ENCODE measurements at places on chromosomes 16 and 17.

DNA sequence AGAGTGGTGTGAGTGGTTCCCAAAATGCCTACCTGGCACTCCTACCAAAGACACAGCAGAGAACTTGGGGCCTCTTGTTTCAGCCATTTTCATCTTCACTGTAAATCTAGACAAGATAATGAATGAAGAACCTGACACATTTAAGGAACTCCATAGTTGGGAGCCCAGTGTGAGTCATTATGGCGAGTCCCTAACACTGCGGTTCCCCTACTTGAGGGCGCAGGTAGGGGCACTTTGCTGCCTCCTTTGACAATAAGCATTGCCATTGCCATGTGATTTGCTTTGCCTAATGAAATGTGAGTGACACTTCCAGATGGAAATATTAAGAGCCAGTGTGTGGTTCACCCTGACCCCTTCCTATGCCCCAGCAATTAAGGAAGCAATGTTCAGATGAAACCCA lies 517.6 kb downstream of the MAF start:
- DNase-seq, result no peak

- peak; percentile 66 for DNase-seq
These were observed 97.6 kb upstream of the CBX4 start for GRCh38 chr17:79936641-79937381.

DNA sequence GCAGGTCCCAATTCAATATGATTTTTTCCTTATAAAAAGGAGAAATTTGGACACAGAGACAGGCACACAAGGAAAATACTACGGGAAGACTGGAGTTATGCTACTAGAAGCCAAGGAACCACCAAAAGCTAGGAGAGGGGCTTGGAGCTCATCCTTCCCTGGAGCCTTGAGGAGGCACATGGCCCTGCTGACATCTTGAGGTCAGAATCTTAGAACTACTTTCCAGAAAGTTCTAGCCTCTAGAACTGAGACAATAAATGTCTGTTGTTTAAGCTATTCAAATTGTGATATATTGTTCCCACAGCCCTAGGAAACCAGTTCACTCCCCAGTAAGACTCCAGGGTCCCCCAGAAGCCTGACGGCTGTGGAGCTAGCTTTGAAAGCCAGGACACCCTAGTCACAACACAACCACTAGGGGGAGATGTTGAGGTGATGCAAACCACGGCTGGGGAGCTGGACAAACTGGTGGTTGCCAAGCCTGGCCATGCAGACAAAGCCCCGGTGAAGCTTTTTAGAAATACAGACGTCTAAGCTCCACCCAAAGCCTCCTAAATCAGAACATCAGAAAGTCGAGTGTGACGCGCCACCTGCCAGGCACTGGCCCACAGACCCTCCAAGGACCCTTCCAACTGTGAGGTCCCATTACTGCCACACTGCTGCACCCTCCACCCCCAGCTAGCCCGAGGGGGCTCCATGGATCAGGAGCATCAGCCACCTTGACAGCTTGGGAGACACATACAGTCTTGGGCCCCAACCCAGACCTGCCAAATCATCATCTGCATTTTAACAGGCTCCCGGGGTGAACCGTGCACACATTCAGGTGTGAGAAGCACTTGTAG lies 106.4 kb downstream of the SLC39A11 start:
- no peak for DNase-seq

DNA sequence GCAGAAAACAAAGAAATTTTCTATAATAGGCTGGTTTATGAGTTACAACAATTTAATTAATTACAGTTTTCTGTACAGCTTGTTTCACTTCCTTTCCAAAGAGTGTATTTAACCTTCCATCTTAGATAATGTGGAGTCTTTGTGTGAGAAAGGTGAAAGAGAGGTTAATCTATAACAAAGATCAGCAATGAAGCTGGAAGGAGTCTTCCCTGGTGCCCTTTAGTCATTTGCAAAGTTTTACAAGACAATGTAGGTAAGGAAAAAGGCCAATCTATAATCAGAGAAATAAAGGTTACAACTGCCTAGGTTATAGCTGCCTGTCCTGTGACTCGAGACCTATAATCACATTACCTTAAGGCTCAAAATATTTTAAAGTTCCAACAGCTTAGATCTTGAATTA lies 142.0 kb downstream of the ZNF18 start:
- DNase-seq, result no peak

GRCh38 chr17:45263477-45263860 lies 1.6 kb upstream of the SPATA32 start:
- no peak for DNase-seq

- DNase-seq, result no peak
These were observed 10.2 kb upstream of the NFATC3 start for GRCh38 chr16:68074850-68075555.

DNA sequence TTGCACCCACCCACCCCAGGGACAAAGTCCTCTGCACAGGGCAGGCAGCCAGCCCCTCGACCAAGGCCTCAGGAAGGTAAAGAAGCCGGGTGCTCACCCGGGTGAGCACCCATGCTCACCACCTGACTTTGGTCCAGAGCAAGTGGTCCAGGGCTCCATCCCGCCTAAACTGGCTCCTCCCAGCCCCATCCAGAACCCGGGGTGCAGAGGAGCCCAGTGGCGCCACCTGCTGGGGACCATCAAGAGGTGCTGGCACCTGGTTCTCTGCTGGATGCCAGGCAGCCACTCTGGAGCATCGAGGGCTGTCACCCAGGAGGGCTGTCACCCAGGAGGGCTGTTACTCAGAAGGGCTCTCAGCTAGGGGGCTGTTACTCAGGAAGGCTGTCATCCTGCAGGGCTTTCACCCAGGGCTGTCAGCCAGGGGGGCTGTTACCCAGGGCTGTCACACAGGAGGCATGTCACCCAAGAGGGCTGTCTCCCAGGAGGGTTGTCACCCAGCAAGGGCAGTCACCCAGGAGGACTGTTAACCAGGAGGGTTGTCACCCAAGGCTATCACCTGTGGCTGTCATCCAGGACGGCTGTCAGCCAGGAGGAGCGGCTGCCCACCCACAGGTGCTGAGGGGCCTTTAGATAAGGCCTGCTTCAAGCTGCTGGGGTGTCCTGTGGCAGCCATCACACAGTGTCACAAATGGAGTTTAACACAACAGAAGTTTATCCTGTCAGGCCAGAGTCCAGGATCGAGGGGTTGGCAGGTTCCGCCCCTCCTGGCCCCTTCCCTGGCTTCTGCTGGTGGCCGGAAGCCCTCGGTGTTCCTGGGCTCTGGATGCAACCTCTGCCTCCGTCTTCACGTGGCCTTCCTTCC lies 98.5 kb downstream of the TNFRSF13B start:
- DNase-seq, result no peak

GRCh38 chr17:55673743-55674506 lies 48.7 kb downstream of the TMEM100 start:
- DNase-seq, result no peak

DNA sequence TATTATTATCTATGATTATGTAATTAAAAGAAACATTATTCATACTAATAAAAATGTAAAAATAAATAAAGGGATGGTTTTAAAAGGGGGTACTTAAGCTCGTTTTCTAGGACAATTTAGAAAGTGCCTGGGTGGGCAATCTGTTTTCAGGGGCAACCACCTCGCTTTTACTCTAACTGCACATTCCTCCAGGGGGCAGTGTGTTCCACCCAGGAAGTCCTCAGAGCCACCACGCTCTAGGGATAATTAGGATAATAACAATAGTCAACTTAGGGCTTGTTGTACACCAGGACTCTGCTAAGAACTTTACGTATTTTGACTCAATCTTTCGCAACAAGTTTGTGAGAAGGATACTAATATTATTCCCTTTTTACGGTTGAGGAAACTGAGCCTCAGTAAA lies 396.7 kb upstream of the MAF start:
- DNase-seq, result no peak

DNA sequence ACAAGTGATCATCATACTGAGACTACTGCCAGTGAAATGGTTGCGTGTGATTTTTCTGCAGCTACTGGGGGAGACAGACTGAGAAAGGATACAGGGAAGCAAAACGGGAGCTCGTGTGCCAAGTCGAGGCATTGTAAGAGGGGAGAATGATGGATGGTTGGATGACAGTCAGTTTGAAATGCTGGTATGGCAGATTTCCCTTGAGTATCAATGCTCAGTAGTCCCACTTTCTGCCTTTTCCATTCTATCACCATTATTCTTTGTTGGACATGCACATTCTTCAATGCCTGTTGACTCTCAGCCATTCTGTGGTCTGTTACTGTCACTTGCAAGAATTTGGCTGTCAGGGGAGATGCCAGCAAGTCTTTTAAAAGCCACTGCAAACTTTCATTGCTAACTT lies 510.6 kb upstream of the RBFOX1 start:
- no peak for DNase-seq

- DNase-seq, result no peak
These were observed 140.2 kb downstream of the MSI2 start for GRCh38 chr17:57396511-57396921.

DNA sequence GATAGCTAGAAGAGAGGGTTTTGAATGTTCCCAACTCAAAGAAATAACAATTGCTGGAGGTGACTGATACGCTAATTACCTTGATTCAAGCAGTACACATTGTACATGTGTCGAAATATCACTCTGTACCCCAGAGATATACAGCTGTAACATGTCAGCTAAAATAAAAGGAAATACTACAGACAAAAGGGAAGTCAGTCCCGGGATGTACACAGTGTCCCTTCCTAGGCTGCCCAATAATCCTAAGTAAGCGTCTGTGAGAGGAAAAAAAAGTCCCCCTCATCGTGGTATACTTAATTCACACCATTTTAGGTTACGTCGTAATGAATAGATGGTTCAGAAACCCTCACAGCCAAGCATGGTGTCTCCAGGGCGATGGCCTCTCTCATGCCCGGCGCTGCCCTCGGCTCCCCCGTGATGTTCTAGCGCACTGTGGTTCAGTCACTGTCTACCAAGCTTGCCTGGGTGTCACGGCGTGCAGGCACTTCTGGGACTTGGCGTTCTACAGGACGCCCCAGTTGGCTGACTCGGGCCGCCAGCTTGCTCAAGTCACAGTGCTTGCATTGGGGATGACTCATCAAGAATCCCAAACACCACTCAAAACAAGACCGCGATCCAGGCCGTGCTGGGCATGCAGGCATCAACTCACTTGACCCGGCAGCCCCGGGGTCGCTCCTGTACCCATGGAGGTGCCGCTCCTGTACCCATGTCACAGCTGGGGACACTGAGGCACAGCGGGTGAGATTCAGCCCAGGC lies 27.6 kb downstream of the CCDC40 start:
- DNase-seq, result peak; percentile 81

- DNase-seq, result no peak
These were observed 45.8 kb upstream of the STAC2 start for GRCh38 chr17:39271546-39271945.

DNA sequence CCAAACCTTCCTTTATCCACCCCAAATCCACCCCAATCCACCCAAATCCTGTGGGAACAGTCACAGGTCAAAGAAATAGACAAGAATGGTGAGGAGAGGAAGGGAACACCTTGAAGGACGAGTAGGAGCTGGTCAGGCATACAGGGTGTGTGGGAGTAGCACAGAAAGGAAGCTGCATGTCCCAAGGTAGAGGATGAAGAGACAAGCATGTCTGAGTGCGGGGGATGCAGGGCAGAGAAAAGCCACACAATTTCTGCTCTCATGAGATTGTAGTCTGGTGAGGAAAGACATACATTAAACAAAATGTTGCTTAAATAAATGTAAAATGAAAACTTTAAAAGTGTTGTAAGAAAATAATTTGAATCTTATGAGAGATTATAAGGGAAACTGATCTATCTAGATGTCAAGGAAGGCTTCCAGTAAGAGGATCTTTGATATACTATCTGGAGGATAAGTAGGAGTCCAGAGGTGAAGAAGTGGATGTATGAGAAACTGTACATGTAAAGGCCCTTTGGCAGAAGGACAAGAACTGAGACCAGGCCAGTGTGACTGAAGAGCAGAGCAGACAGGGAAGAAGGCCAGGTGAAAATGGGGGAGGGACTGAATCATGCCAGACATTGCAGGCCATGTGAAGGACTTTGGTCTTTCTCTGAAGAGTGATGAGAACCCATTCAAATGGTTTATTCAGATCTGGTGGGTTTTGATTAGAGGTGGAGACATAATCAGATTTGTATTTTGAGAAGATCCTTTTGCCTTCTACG lies 18.6 kb downstream of the TMEM98 start:
- DNase-seq, result no peak

DNA sequence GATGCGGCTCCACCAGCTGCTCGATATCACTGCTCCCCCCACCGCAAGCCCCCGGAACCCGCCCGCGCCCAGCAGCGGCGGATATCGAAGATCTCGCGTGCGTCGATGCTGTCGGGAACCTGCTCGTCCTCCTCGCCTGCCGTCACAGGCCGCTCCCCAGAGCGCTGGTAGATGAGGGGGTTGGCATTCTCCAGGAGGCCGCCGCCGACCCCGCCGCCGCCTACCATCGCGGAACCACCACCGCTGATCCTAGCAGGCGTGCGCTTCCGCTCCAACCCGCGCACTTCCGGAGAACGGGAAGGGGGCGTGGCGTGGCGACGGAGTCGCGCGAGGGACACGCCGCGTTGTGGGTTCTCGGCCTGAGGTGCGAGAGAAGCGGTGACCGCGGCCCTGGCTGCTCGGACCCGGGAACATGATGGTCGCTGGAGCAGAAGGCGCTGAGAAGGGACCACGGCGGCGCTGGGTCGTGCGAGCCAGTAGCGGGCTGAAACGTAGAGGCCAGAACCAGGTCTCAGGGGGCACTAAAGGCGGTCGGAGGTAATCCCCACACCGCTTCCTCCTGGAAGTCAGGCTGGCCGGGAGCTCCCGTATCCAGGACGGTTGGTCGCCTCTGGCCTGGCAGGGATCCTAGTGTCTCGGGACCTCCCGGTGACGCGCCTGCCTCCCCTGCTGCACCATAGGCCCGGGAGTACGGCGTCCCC lies at the start of gene CIAO2B:
CIAO2B (minus strand) TSS at position 265 of the 701 bp plus-strand sequence; CDS start at position 227, 38 bp downstream.
- DNase-seq, result peak; percentile 96

DNA sequence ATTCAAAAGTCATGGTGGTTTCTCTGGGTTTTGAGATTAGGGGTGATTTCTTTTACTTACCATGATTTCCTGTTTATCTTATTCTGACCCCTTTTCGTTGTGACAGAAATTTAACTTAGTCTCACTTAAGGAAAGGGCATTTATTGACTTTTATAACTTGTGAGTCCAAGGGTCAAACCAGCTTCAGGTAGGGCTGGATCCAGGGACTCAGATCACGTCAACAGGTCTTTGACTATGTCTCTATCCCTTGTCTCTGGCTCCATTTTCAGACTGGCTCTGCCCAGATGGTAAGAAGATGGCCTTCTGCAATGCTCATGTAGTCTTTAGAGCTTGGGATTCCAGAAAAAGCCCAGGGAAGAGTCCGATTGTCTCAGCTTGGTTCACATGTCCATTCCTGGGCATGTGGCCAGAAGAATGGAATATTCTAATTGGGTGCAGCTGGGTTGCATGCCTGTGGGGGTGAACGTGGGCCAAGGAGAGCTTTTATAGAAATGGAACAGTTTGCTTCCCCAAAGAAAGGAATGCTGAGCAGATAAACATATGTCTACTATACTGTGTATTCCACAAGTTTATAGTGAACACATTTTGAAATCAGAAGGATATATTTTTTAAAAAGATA lies 13.4 kb downstream of the USP43 start:
- no peak for DNase-seq

- DNase-seq, result no peak
These were observed 11.9 kb upstream of the CD300E start for GRCh38 chr17:74635418-74635817.
